ENCODE measurements at places on chromosomes 7 and 10.

DNA sequence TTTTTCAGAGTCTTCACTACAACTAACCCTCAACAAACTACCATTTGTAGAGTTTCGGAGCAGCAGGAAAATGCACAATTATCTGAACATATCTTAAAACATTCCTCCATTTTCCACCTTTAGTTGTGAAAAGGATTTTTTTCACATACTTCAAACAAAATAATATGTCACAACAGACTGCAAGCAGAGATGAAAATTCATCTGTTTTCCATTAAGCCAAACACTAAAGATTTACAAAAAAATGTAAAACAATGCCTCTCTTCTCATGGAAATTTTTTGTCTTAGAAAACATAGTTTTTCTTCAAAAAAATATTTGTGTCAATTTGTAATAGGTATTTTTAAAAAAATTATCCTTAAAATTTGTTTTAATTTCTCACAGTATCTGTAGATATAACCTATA, 98.9 kb downstream of the ARHGAP12 start:
- DNase-seq, result no peak

DNA sequence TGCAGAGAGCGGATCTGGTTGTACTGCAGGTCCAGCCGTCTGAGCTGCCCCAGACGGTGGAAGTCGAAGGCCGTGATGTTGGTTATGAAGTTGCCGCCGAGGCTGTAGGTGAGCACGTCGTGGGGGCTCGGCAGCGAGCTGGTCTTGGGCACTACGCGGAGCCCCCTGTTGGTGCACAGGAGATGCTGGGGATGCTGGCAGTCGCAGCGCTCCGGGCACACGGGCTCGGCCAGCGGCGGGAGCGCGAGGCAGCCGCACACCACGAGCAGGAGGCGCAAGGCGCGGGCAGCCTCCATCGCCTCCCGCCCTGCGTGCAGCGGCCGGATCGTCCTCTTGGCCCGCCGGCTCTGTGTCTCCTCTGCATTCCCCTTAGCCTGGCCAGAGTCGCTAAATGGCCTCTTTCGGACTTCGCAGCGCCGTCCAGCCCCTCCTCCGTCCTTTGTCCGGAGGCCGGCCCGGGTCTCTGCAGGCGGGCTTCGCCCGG, 337 bp downstream of the TRIL start:
- no peak for DNase-seq

GRCh38 chr7:132028144-132028920, 471.9 kb upstream of the PODXL start:
- no peak for DNase-seq

DNA sequence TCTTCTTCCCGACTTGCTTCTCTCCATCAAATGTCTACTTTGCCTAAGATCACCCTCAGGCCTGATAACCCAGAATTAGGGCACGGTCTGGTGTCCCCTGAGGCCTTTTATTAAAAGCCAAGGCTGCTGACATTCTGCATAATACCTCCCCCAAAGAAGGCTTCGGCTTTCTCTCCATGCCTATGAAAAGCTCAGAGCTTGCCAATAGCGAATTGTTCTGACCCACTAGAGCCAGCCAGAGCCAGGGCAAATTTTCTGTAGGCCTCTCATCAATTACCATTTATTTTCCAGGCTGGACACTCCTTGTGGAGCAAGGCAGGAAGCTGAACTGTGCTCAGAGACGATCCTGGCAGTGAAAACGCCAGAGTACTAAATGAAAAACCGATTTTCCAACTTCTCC, 64.3 kb upstream of the ADRB1 start:
- no peak for DNase-seq

- no peak for DNase-seq
Measured at GRCh38 chr7:135169964-135170273, 588 bp downstream of the CYREN start.

DNA sequence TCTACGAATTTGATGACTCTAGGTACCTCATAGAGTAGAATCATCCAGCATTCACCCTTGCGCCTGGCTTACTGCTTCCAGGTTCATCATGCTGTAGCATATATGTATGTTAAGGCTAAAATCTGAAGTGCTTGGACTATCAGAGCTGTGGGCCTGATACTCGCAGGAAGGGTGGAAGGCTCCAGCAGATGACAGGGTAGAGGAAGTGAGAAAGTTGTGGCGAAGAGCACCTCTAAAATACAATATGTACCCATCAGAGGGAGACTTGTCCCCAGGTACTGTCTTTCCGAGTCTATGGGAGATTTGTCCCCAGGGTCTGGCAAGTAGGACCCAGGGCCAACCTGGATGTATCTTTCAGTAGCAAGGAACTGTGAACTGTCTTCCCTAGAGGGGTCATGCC, 48.1 kb upstream of the PLEKHA1 start:
- no peak for DNase-seq

- no peak for DNase-seq
Measured at GRCh38 chr7:152902054-152902453, 142.5 kb downstream of the ACTR3B start.

DNA sequence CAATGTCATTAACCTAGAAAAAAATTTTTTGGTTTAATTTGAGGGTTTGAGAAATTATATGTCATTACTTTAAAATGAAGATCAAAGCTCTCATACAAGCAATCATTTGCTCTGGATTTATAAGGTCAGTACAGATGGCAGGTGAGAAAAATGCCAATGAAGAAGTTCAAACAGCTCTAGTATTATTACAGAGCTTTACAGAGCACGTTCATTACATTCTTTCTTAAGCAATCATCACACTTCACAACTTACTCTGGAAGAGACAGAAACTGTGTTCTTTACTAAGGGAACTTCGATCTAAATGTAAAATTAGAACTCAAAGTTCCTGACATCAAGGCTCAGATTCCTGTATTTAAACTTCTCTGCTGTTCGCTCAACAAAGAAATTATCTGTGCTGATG, 153.4 kb downstream of the ATE1 start:
- DNase-seq, result no peak

DNA sequence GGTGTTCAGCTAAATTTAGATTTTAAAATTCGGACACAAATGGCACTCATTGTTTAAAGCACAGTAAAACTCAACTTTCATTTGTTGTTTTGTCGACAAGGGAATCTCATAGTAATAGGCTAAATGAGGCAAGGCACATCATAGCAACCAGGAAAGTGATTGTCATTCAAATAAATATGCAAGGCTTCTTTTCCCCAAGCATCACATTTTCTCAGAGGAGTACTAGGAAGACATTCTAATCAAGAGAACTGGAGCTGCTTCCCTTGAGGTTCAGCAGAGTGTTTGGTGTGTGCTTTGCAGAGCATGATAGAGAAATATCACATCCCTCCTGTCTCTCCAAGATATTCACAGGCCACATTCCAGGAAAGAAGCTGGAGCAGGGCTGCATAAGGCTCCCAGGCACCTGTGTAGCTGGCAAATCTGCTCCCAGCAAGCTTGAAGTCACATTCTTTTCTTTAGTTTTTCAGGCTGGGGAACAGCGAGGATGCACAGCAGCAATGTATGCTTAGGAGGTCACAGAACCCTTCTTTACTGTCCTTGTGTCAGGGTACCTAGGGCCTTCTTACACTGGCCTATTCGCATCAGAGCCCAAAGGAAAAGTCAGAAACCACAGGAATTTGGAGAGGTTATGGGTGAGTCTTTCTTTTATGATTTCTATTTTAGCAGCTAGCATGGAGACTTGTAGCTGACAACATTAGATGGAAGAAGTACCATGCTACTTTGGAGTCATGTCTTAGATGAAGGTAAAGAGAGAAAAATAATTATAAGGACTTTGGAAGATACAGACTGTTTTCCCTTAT, 95.9 kb upstream of the HDAC9 start:
- DNase-seq, result no peak

GRCh38 chr10:101444058-101444898, 90.3 kb downstream of the BTRC start:
- no peak for DNase-seq

GRCh38 chr10:101031796-101032636, 982 bp downstream of the SFXN3 start:
- DNase-seq, result no peak

GRCh38 chr7:46871516-46871915, 710.4 kb downstream of the TNS3 start:
- DNase-seq, result no peak

DNA sequence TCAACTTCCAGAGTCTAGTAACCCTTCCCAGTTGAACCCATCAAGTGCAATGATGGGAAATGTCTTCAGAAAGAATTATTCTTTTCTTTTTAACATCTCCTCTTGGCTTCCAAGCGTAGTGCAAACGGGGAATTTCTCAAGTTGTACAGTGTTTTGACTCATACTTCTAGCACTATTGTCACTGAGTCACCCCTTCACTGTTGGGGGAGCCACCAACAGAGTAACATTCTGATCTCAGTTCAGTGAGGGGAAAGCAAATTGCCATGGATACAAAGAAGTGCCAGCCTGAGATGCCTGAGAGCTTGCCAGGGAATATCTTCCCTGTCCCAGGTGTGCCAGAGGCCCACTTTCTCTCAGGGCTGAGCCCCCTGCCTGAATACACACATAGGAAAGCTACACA, 31.0 kb downstream of the CYP3A5 start:
- no peak for DNase-seq

DNA sequence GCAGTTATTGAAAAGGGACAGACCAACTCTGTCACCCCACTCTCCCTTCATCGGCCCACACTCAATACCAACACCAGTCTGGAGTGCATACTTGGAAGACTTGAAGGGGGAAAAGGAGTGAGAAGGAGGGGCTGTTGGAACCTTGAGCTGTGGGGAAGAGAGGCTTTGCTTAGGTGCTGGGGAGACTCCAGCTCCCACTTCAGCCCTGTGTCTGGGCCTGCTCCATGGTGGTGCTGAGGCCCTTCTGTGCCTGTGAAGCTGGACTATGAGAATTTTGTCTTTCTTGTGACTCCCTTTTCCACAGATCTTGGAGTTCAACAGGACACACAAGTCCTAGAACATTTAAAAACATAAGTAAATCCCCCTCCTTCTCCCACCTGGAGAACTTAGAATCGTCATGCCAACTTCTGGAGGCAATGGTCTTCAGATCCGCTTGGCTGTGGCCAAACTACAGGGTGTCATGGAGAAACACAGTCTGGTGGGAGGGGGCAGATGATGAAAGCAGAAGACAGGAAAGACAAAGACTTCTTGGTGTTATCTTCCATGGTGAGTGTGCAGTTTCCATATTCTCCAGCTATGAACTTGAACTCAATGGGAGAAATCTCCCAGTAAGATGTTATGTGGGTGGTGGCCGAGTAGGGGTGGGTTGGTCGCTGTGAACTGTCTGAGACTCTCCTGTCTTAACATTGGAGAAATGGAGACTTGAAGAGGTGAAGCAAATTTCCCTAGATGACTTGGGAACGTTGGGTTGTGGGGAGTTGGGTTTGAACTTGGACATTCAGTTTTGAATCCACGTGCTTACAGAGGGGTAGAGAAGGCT, 18.4 kb upstream of the GIMAP8 start:
- no peak for DNase-seq

DNA sequence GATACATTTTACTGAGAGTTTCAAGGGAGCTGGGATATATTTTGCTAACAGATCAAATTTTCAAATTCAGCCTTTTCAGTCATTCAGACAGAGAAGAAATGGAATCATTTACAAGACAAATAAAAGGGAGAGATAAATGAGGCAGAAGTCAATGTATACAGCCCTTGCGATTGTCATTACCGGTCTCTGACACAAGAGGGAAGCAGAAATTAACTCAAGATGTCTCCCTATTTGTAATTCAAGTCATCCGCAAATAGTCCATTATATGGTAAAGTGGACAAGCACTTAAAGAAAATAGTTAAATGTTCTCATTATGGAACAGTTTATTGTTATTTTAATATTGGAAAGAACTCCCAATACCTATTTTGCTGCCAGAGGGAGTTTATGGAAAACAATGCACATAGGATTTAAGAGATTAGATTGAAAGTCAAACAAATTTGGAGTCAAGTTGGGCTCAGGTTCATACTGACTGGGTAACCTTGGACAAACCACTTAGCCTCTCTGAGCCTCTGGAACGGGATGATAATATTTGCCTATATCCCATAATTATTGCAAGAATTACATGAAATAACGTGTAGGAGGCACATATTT, 89.3 kb upstream of the PRKCQ start:
- no peak for DNase-seq

GRCh38 chr10:97686301-97686961, 610 bp downstream of the AVPI1 start:
- DNase-seq, result no peak

- DNase-seq, result no peak
Measured at GRCh38 chr10:70692043-70692603, 19.8 kb downstream of the ADAMTS14 start.

DNA sequence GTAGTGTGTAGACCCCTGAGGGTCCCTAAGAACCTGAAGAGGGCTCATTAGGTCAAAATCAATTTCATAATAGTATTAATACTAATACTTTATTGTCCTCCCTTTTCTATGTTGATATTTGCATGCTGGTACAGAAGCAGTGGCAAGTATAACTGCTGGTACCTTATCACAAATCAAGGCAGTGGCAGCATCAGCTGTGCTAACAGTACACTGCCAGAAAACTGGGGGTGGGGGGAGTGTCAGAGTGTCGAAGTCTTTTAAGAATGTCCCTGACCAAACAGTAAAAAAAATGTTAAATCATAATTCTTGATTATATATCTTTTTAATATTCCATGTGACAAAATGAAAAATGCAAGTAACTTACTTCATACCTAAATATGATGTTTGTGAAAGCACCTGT, 716.9 kb downstream of the MAGI2 start:
- DNase-seq, result no peak

- DNase-seq, result no peak
Measured at GRCh38 chr7:29780346-29780745, 26.0 kb upstream of the WIPF3 start.

GRCh38 chr10:7896297-7896696, 78.0 kb downstream of the TAF3 start:
- DNase-seq, result no peak

GRCh38 chr7:128792471-128793180, 858 bp downstream of the CCDC136 start:
- no peak for DNase-seq

GRCh38 chr10:79923669-79924068, 25.2 kb downstream of the SFTPD start:
- no peak for DNase-seq

DNA sequence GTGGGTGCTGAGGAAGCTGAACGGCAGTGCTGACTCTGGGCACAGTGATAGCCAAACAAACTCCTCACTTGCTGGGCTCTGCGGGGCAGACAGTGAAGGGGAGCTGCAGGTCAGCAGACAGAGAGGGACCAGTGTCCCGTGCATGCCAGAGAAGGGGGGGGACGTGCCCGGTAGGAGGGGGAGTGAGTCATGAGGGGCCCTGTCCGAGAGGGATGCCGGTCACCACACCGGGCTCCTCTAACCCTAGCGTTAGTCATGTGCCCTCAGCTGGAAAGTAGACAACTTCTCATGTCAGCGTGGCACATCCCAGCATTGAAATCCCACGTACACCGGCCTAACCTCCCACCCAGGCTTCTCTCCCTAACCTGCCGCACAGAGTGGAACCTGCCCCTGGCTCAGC, 117.1 kb upstream of the DPP6 start:
- DNase-seq, result no peak

- no peak for DNase-seq
Measured at GRCh38 chr10:113056441-113057021, 106.5 kb downstream of the TCF7L2 start.
